Renal cortical epithelial cell (primary cell): ENCODE measurements at places on chromosomes 11 and 22.

- no peak for DNase-seq
Measured at GRCh38 chr22:24066865-24067264, 55.8 kb downstream of the CABIN1 start.

GRCh38 chr22:49918911-49919881 is 762 bp downstream of the CRELD2 start:
- no peak for DNase-seq

DNA sequence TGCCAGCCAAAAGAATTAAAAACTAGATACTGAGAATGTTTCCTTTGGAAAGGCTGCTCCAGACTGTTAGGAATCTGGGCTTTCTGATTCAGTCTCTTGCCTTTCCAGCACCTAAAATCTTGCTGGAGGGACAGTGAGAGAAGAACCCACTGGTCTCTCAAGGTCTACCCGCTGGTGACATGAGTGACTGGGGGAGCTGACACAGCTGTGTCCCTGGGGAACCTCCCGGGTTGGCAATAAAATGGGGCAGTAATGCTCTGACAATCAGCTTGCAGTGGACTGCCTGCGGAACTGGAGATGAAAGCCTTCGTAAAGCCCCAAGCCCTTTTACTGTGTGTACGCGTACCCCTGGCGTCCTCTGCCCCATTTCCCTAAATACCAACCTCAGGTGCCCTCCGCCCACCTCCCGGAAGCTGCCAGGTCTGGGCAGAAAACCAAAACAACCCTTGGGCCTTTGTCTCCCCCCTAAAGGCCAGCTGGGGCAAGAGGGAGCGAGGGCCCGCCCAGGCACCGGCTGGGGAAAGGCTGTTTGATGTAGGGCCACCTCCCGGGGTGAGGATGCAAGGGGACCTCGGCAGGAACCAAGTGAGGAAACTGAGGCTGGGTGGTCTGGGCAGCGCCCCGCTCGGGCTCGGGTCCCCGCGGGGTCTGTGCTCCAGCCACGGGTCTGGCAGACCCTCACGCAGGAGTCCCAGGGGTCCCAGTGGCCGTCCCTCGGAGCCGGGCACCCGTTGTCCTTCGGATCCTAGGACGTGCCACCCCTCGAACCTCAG is 741 bp downstream of the CARS1 start:
- DNase-seq: peak; percentile 18

DNA sequence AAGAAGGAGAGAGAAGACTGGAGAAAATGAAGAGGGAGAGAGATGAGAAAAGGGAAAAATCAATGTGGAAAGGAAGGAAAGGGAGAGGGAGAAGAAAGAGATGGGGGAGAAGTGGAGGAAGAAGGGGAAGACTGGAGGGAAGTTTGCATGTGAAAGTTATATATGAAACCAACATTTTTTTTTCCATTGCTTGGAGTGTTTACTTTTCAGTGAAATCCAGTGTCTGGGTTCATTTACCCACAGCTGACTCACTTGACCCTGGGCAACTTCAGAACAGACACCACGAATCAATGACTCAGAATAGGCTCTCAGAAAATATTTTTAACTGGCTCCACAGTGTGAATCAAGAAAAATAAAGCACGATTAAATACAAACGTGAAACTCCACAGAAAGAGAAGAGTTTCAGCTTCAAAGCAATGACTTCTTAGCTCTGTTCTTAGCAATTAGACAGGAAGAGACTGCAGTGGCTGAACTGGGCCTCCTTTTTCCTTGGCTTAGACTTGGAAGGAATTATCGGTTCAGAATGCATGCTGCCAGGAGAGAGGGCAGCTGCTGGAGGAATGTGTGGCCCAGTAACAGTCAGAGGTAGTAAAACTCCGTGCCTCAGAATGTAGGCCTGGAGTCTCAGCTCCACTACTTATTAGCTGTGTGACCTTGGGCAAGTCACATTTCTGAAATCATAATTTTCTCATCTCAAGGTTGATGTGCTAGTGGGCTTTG is 237.5 kb downstream of the MIAT start:
- peak; percentile 97 for DNase-seq

GRCh38 chr11:125871391-125872137 is 15.9 kb upstream of the HYLS1 start:
- DNase-seq: no peak

DNA sequence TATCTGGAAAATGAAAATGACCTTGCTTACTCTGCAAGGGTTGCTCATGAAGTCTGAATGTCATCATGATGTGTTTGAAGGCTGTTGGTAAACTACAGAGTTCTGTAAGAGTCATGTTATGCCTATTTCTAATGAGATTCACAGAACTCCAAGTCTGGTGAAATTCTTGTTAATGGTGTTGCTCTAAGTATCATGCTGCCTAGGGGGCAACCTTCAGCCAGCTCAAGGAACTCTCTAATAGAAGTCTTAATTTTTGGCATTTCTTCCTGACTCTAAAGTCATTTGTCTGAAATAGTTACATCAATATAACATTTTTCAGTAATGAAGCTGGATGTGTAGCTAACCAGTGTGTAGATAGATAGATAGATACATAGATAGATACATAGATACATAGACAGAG is 302.8 kb downstream of the FAT3 start:
- DNase-seq: peak; percentile 28

DNA sequence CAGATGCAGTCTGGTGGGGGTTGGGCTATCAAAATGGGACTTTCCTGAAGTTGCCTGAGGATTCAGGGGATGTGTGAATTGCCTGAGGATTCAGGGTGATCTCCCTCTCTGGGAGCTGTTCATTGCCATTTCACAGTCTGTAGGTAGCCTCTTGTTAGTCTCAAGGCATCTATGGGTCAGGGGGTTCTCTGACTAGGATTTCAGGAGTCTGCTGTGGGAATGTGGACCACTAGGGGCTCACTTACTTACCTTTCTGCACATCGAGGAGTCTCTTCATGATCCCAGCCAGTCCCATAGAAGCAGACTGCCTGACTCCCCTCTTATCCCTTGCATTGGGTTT is 54.0 kb downstream of the KCNQ1OT1 start:
- no peak for DNase-seq

DNA sequence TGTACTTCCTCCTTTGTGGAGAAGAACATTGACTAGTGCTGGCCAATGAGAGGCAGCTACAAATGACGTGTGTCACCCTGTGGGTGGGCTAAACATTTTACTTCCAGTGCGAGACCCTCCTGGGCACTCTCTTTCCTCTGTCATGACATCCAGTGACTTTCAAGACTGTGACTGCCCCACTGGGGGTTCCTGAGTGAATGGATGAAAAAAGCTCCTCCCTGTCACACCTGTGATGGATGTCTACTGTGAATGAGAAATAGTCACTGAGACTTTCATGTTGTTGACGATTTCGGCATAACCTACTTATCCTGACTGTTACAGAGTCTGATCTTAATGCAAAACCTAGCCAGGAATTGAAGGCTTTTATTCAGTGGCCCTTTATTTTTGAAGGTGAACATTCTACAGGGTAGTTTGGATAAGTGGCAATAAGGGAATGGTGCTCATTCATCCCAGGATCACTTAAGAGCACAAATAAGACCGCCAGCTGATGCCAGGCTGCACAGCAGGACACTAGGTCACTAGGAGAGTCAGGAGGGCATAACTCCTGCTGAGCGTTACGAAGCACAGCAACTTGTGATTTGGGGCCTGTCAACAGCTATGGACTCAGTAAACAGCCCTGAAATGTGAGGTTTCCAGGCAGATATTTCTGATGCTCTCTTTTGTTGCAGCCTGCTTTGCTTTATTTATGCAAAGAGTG is 636.6 kb downstream of the NTM start:
- DNase-seq: no peak

DNA sequence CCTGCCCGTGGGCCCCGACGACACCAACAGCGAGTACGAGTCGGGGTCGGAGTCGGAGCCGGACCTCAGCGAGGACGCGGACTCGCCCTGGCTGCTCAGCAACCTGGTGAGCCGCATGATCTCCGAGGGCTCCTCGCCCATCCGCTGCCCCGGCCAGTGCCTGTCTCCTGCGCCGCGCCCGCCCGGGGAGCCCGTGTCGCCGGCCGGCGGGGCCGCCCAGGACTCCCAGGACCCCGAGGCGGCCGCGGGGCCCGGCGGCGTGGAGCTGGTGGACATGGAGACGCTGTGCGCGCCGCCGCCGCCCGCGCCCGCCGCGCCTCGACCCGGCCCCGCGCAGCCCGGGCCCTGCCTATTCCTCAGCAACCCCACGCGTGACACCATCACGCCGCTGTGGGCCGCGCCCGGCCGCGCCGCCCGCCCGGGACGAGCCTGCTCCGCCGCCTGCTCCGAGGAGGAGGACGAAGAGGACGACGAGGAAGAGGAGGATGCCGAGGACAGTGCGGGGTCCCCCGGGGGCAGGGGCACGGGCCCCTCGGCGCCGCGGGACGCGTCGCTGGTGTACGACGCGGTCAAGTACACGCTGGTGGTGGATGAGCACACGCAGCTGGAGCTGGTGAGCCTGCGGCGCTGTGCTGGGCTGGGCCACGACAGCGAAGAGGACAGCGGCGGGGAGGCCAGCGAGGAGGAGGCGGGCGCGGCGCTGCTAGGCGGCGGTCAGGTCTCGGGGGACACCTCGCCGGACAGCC is 3.8 kb downstream of the MAPK8IP2 start:
- no peak for DNase-seq

- DNase-seq: no peak
Measured at GRCh38 chr11:123544631-123545375, 109.6 kb downstream of the SCN3B start.

- DNase-seq: no peak
Measured at GRCh38 chr22:38214302-38215056, 12.7 kb downstream of the MAFF start.

DNA sequence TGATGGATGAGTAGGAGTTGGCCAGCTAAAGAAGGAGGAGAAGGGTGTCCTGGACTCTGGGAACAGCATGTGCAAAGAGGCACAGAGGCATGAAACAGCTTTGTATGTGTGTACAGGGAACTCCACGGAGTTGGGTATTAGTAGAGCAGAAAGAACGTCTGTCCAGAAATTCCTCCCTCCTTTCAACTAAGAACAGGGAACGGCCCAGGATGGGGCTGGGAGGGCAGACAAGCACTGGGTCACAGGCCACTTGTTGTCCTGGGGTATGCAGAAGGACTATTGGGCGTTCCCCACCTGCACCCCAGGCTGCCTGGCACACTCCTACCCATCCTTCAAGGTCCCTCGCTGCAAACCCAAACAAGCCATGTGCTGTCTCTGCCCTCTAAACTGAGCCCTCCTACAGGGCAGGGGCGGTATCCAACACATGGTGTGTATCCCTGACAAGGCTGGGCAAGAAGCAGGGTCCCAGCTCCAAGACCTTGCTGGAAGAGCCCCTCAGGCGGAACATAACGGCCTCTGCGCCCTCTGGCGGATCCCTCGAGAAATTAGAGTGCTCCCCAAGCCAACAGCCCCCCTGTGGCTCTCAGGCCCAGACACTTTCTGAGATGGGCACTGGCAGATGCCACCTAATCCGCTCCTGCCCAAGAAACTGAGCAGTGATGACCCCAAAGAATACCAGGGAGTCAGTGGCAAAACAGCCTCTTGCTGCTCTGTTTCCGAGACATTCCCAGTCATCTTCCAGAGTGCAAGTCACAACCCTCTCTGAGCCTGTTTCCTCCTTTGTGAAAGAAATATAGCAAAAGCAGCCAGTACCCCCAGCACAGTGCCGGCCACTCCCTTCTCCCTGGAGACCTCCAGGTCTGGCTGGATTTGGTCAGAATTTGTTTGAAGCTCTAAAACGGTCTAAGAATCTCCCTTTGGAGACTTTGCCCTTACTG is 1.6 kb upstream of the ELFN2 start:
- no peak for DNase-seq

DNA sequence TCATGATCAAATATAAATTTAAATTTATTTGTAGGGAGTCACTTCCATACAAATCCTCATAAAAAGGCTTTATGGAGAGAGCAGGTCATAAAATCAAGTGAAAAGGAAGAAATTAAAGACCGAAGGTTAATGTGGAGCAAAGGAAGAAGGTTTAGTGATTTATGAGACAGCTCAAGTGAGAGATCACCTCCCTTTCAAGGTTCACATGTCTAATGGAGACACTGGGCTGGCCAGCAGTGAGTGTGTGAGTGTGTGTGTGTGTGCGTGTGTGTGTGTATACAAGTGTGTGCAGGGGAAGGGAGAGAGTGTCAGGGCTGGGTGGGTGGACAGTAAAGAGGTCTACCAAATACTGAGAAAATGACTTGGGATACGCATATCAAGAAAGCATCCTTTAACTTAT is 251.2 kb downstream of the FAT3 start:
- DNase-seq: no peak

GRCh38 chr22:32920032-32920628 is 118.6 kb downstream of the TIMP3 start:
- DNase-seq: no peak

DNA sequence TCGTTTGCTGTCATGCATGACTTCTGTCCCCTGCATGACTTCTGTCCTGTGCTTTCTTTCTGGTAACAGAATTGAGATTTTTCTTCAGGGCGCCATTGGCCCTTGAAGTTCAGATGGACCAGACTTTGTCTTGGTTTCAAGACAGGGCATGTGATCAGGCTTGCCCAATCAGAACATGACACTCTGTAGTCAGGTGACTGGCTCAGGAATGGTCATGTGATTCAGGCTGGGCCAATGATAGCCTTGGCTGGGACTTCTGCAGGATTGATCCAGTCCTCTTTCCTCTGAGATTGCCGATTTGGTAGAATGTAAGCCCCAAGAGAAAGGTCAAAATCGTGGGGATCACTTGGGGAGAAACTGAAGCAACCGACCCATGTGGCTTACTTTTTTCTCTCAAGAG is 90.5 kb upstream of the ALX4 start:
- DNase-seq: no peak

- DNase-seq: no peak
Measured at GRCh38 chr22:27796829-27797519, 4.6 kb downstream of the MN1 start.

DNA sequence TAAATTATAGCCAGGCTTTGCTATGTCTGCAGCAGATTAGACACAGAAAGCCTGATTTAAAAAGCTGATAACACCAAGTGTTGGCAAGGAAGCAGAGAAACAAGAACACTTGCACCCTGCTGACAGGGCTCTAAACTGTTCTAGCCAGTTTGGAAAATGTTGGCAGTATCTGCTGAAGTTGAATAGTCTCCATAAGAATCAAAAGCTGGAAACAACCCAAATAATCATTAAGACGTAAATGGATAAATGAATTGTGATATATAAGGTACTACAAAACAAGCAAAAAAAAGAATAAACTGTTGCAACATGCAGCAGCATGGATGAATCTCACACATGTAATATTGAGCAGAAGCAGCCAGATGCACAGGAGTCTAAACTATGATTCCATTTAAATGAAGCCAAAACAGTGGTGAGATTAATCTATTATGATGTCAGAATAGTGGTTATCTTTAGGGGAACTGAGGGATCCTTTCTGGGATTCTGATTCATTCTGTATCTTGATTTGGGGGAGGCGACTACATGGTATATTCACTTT is 40.4 kb upstream of the ADORA2A start:
- no peak for DNase-seq

DNA sequence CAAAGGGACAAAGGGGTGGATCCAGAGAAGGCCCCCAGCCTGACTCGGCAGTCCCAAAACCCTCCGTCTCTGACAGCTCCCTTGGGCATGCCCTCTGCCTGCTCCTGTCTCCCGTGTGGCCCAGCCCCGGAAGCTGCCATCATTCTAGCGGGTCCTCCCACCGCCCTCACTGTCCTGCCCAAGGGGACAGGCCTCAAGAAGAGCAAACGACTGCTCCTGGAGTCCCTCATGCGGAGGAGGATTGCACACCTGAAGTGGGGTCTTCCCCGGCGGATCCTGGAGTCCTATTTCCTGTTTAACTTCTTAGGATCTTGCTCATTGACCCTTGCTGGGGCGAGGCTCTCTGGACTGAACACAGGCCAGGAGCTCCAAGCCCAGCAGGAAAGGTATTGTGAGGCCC is 2.6 kb upstream of the MEI1 start:
- DNase-seq: no peak

- DNase-seq: no peak
Measured at GRCh38 chr11:77127920-77128691, at the start of gene MYO7A. TSS of gene MYO7A (plus strand) at chr11:77128246. CDS start at chr11:77130635, 2,389 bp downstream.
